ENCODE measurements at places on chromosomes 12 and 14.

DNA sequence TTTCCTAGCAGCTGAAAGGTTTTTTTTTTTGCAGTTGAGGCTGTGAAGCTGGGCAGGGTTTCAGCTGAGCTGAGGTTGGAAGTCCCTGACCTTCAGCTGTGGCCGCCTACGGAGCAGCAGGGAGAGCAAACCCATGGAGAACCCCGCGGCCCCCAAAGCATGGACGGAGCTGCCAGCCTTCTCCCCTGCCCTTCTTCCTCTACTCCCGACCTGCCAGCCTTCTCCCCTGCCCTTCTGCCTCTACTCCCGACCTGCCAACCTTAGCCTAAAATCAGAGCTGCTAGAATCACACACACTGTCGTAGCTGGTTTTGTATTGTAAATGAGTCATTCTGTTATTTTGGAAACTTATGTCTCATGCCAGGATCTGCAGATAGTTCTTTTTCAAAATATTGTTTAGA is 74.6 kb downstream of the PPP2R5C start:
- no peak for DNase-seq

DNA sequence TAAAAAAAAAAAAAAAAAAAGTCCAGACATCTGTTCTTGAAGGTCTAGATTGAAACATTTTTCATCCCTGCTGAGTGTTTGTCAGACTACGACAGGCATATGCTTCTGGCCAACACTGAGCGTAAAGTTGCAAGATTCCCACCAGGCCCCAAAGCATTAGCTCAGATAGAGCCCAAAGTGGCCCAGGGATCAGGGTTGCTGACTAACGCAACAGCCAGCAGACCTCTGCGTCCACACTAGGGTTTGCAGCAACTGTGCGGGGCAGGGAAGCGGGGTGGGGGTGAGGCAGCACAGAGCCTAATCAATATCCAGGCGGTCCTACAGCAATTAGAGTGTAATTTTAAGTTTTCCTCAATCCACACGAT is 55.7 kb downstream of the SSH1 start:
- DNase-seq, result no peak

- no peak for DNase-seq
Observed at GRCh38 chr14:36522347-36522971, 2.4 kb upstream of the NKX2-1 start.

GRCh38 chr14:81224222-81224621 is 3.5 kb upstream of the GTF2A1 start:
- DNase-seq, result no peak

DNA sequence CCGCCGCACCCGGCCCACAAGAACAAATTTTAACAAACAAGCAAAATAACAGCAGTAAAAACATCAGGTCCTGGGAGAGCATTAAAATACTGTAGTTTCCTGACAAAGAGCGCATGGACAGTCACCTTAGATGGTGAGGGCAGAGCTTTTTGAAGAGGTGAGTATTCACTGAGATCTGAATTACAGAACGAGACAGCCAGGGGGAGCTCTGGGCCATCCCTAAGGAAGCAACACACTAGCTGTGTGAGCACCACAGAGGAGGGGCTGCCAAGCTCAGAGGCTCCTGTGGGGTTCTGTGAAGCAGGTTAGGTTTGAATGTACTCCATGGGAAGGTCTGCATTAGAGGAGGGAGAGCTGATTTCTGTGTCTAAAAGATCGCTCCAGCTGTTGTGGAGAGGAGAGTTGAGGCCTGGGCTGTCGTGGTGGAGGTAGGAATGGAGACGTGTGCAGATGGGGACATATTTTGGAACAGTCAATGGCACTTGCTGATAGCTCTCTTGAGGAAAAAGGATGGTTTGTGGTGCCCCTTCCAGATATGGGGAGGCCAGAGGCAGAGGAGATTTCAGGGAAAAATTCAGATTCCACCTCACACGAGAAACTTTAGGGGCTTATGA is 72.9 kb downstream of the TRAFD1 start:
- DNase-seq, result peak; percentile 43

GRCh38 chr14:67549734-67550133 is 16.6 kb downstream of the PLEKHH1 start:
- DNase-seq, result no peak

DNA sequence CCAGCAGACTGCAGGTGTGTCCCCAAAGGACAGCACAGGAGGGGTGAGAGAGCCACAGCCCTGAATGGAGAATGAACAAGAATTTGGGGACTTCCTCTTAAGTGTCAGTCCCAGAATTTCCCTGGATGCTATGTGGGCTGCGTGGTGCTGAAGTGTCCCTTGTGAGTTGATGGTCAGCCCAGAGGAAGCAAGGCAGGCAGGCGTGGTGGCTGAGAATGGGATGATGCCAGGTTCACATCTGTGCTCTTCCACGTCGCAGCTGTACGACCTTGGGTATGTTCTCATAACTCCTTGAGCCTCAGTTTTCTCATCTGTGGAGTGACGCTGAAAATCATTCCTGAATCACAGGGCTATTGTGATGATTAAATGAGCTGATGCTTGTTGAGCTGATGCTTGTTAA is 62.1 kb upstream of the GPATCH2L start:
- DNase-seq, result no peak

- no peak for DNase-seq
Observed at GRCh38 chr14:64998455-64998931, 11.8 kb downstream of the FNTB start.

DNA sequence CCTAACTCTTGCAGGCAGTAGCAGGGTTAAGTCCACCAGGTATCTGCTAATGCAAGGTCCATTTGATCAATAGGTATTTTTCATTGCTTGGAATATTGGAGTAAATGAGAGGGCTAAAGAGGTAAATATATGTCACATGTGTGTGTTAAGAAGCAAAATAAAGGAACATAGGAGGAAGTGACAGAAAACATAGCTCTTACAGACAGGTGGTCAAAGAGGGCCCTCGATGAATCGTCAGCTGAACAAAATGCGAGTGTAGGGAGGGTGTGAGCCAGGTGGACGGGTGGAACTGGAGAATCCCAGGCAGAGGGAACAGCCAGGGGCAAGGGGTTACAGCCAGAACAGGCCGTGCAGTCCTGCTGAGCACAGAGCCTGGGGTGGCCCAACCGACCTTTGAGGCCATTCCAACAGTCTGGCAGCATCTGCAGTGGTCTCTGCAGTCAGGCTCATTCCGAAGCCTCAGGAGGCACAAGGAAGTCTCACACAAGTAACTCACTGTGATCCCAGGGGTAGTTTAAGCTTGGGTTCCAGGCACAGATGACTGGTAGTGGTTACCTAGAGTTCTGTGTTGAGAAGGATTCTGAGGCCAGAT is 43.2 kb downstream of the CCDC88C start:
- DNase-seq, result no peak

DNA sequence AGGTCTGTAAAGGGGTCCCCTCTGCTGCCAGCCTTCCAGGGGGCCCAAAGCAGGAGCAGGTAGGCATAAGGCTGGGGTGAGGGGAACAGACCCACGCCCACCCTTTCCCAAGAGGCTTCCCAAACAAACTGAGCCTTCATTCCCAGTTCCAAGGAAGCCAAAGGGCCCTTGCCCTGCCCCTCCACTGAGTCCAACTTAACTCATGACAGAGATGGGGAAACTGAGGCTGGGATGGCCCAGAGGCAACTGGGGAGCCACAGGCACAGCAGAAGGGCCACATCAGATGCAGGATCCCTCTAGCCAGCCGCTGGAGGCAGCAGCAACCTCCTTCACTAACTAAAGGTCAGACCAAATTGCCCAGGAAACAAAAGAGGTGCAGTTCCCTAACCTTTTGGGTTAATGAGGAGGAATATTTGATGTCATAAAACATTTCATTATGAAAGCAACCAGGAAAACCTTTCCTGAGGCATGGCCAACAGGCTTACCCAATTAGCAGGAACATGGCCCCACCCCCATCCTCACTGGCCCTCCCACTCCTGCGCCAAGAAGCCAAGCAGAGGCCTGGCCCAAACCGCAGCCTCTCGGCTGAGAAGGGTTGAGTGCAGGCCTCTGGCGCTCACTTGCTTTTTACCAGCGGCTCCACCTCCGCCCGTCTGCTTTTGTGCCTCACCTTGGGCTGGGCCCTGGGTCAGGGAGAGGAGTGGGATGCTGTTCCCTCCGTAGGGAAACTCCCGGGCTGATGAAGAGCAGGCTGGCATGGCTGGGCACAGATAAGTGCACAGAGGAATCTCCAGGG is 293.5 kb upstream of the RTL1 start:
- DNase-seq, result no peak

- DNase-seq, result no peak
Observed at GRCh38 chr14:57009585-57010515, 199.6 kb upstream of the OTX2 start.

GRCh38 chr12:72293701-72294100 is 21.5 kb downstream of the TRHDE start:
- DNase-seq, result no peak

GRCh38 chr12:130661059-130661458 is 55.0 kb downstream of the RIMBP2 start:
- no peak for DNase-seq

DNA sequence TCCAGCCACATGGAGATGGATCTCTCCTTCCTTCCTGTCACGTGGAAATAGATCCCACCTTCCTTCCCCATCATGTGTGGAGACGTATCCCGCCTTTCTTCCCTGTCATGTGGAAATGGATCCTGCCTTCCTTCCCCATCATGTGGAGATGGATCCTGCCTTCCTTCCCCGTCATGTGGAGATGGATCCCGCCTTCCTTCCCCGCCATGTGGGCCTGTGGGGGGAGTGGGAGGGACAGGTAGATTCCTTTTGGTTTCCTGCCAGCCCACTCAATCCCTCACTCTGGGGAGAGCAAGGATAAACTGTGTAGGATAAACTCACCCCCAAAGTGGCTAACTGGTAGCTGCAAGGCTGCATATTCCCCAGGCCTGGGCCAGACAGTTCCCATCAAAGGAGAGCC is 31.7 kb upstream of the TDRD9 start:
- no peak for DNase-seq

GRCh38 chr12:5166976-5167375 is 123.3 kb downstream of the KCNA5 start:
- no peak for DNase-seq

GRCh38 chr12:23729359-23729758 is 220.1 kb downstream of the SOX5 start:
- no peak for DNase-seq

Measured in CD4-positive, alpha-beta T cell treated with Interleukin-4 for 1 hour (primary cell).